Astrocyte of the cerebellum (primary cell): ENCODE measurements at places on chromosomes 12 and 14.

- DNase-seq: no peak
Measured at GRCh38 chr12:87383680-87384079, 645.5 kb downstream of the C12orf50 start.

GRCh38 chr14:26392498-26392897, 205.3 kb downstream of the NOVA1 start:
- DNase-seq: no peak

- DNase-seq: no peak
Measured at GRCh38 chr12:124517260-124518050, 50.0 kb downstream of the NCOR2 start.

DNA sequence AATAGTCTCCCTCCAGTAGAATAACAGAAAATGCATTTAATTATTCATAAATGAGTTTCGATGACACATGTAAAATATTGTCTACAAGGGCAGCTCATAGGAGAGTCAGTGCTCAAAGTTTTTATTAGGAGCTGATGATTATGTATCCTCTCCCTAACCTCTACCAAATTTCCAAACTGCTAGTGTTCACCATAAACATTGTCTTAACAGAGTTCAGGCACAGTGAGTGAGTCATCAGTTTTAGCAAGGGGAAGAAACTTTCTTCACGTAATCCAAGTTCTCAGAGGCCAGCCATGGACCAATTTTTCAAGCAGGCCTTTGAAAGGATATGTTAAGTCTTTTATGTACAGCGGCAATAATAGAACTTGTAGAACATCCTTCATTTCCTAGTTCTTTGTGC, 649.2 kb upstream of the MIS18BP1 start:
- no peak for DNase-seq

GRCh38 chr14:34340025-34340625, 121.9 kb downstream of the SPTSSA start:
- DNase-seq: peak; percentile 94
